ENCODE measurements at places on chromosomes 6 and 20.

DNA sequence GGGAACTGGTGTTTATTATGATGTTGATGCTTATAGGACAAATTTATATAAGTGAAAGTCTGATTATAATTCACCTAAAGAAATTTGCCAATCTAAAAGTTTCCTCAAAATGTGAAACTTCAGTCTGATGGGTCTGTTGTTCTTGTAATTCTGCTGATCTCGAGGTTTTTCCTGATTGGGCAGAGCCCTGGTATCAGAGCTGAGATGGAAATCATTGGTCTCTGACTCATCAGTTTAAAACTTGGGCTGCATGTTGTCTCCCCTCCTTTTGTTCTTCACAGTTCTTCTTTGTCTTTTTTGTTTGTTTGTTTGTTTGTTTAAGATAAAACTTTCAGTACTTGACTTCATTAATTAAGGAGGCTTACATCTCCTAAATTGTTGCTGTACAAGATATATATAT, 5.9 kb downstream of the SMAP1 start:
- DNase-seq: no peak

- DNase-seq: no peak
Observed at GRCh38 chr6:63554782-63555181, 17.5 kb upstream of the LOC128125822 start.

- DNase-seq: no peak
Observed at GRCh38 chr20:25360631-25361286, 29.9 kb downstream of the ABHD12 start.

DNA sequence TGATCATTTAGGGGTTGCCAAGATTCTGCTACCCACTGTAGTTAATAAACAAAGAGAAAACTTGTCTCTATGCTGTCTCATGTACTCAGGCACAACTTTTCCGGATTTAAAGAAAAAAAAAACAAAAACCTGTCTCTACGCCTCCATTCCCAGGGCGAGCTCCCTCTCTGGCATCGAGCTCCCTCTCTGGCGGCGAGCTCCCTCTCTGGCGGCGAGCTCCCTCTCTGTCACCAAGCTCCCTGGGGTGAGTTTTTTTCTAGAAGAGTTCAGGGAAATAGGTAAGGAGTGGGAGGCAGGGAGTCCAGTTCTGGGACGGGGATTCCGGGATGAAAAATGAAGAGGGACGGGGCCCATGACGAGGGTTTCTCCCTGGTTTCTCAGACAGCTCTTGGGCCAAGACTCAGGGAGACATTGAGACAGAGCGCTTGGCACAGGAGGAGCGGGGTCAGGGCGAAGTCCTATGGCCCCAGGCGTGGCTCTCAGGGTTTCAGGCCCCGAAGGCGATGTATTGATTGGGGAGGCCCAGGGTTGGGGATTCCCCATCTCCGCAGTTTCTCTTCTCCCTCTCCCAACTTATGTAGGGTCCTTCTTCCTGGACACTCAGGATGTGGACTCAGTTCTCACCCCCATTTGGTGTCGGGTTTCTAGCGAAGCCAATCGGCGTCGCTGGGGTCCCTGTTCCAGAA, 16.5 kb upstream of the HLA-A start:
- DNase-seq: no peak

GRCh38 chr6:154314084-154314483, 42.5 kb downstream of the IPCEF1 start:
- no peak for DNase-seq

GRCh38 chr6:146194434-146194833, 165.6 kb downstream of the GRM1 start:
- DNase-seq: no peak

- no peak for DNase-seq
Observed at GRCh38 chr20:2521369-2522305, 12.9 kb upstream of the ZNF343 start.

DNA sequence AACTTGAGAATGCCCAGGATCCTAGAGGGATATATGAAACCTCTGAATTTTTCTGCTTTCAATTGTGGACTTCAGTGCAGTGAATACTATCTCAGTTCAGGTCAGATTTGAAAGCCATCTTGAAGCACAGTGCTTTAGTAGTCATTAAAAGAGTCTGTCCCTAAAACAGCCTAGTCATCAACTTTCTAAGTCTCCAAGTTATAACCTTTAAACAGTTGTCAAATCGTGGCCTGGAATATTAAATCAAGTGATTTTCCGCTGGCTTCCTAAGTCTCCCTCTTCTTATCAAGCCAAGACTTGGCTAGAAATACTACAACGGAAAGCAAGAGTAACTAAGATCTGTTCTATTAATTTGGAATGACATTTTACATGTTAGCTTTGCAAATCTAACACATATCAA, 45.8 kb downstream of the SCML4 start:
- DNase-seq: no peak

GRCh38 chr20:45836841-45837240, 3.2 kb downstream of the SNX21 start:
- DNase-seq: no peak

GRCh38 chr6:99993533-99994251, at the start of gene MCHR2:
TSS of gene MCHR2 (minus strand) at chr6:99994223. CDS start at chr6:99956147, 38,076 bp downstream.
- DNase-seq: no peak

- DNase-seq: no peak
Observed at GRCh38 chr6:161237176-161237575, 36.7 kb downstream of the AGPAT4 start.

DNA sequence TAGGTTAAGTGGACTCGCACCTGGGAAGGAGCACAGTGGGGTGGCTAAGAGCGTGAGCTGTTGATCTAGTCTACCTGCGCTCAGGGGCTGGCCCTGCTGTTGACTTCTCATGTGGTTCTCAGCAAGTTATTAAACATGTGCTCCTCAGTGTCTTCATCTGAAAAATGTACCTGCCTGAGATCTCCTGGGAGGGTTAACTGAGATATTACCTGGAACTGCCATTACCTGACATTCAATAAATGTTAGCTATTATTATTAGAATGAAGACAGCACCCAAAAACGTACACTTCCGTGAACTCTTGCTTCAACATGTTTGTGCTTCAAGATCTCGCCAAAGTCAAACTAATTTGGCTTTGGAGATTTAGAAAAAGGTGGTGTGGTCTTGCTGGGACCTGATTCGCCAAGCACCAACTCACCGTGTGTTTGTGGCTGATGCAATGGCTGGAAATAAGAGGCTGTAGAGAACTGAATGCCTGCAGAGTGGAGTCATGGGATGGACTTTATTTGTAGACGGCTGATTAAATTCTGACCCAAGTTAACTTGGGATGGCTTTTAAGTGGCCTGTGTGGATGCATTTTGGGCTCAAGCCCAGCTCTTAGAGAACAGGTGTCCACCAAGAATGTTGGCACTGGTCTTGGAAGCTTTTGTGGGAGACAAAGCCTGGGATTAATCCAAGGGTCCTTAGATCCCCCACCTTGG, 692.9 kb downstream of the QKI start:
- no peak for DNase-seq

GRCh38 chr20:45752746-45753145, 30.6 kb downstream of the SPINT4 start:
- no peak for DNase-seq

- no peak for DNase-seq
Observed at GRCh38 chr20:46985250-46985649, 90.6 kb downstream of the EYA2 start.

- no peak for DNase-seq
Observed at GRCh38 chr6:30329331-30329730, 2.6 kb downstream of the TRIM39 start.

DNA sequence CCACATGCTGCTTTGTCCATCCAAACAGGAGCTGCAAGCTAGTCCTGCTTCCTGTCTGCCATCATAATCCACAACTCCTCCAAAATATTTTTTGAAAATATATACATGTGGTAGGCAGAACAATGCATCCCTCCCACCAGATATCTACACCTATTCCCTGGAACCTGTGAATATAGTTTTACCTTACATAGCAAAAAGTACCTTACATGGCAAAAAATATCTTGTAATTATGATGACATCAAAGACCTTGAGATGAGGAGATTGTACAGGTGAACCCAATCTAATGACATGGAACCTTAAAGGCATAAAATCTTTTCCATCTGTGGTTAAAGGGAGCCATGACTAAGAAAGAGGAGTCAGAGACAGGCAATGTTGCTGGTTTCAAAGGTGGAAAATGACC, 15.3 kb upstream of the RGS17 start:
- no peak for DNase-seq

- no peak for DNase-seq
Observed at GRCh38 chr6:35400111-35400510, 52.0 kb upstream of the FANCE start.

DNA sequence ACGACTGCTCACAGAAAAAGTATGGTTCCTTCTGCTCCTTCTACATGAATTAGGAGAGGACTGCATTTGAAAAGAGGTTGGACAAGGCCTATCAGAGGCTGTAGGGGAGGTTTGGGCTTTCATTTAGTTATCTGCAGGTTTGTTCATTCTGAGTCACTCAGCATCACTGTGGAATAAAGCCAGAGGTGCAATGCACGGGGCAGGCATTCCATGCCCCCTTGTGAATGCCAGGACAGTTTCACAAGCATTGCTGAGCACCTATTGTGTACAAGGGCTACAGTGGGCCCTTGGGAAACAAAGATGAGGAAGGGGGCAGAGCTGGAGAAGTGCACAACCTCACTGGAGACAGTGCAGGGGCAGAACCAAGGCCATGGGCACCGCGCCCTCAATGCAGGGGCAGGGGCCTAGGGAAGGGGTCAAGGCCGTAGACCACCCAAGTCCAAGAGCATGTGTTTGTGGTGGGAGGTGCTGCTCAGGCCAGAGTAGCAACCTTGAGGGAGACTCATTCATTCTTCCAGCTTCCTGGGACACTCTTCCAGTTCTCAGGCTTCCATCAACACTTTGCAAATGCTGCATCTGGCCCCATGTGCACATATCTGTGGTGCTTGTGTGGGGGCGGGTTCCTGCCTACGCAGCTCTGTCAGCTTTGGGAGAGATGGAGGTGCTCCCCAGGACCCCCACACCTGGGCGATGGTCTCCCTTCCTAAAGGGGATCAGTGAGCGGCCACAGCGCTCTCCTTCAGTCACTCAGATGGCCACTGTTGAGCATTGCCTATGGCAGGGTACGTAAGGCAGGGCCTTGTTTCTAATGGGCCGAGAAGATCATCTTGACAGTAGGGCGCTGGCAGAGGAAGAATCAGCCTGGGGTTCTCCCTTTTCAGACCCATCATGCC, 204.5 kb downstream of the SYNDIG1 start:
- DNase-seq: no peak

- no peak for DNase-seq
Observed at GRCh38 chr6:47715782-47716181, 17.4 kb downstream of the ADGRF4 start.

DNA sequence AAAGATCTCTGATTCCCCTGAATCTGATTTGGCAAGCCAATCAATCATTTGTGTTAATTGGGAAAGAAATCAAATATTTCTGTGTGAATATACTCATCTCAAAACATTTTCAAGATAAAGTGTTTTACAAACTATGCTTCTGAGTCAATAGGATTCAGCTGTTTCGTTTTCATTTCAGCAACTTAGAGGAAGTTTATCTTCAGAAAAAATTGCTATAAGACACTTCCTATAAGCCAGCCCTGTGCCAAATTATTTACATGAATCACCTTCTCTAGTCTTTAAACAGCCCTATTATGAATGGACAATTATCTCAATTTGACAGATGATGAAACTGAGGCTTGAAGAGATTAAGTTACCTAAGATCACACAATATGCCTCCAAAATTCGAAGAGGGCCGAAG, 10.9 kb downstream of the DEFB129 start:
- no peak for DNase-seq

GRCh38 chr6:157017861-157018260, 240.7 kb downstream of the ARID1B start:
- DNase-seq: no peak

DNA sequence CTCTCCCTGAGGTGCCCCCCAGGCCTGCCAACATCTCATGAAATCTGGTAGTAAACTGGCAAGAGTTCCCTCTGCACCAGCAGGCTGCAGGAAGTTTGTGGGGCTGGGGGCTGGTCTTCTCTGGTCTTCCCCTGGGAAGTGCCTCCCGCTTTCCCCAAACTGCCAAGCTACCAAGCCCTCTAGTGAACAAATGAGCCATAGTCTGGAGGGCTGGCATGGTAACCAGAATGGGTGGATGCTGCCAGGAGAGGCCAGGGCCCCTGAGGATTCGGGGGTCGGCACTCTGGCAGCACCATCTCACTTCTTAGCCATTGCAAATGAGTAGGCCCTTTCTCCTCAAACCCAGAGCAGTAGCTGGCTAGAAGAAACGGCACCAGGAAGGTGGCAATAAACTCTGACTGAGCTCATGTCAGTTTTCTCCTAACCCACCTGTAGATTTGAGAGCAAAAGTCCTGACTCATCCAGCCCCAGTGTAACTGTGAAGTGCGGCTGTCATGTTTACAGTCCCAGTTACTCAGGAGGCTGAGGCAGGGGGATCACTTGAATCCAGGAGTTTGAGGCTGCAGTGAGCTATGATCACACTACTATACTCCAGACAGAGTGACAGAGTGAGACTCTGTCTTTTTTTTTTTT, 35.9 kb downstream of the ZC3H12D start:
- DNase-seq: no peak

- DNase-seq: peak; percentile 55
Observed at GRCh38 chr6:36962874-36963273, 8.3 kb downstream of the PI16 start.

GRCh38 chr20:23201658-23202057, 115.5 kb upstream of the CD93 start:
- no peak for DNase-seq

DNA sequence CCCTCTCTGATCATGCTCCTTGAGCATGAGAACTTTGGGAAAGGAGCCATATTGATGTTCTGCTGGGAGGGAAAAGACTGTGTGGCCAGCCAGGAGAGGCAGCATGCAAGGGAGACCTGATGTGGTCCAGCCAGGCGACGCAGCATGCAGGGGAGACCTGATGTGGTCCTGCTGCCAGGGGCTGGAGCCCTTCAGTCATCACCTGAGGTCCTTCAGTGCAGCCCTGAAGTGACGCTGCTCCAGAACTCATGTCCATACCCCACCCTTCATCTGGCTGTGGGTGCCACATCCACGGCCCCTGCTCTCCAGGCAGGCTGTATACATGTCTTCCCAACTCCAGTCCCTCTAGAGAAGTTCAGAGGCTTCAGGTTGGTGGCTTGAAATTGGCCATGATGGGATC, 134.4 kb downstream of the ERMARD start:
- no peak for DNase-seq

DNA sequence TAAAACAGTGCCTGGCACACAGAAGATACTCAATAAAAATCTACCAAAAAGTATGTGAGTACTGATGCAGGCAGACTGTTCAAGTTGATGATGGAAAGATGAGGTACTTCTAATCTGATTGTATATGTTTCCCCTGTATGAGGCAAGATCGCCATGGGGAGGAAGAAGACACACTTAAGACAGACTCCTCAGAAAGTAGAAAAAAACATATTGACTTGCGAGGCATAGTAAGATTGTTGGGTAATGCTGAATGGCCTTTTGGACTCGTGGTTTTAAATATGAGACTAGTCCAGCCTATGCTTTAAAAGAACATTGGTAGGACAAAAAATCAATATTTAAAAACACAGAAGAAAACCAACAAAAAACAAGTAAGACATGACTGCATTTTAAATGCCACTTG, 72.6 kb downstream of the SHPRH start:
- no peak for DNase-seq

- no peak for DNase-seq
Observed at GRCh38 chr6:105786890-105787655, 299.1 kb upstream of the PRDM1 start.

GRCh38 chr20:3010985-3011723, 32.3 kb upstream of the GNRH2 start:
- DNase-seq: no peak

Measured in activated T-helper 1 cell treated with anti-CD3 and anti-CD28 coated beads, Interleukin-2, amount 50 U/mL, for 16 hours (primary cell).